Fibroblast of pulmonary artery (primary cell): ENCODE measurements at places on chromosomes 1 and 21.

DNA sequence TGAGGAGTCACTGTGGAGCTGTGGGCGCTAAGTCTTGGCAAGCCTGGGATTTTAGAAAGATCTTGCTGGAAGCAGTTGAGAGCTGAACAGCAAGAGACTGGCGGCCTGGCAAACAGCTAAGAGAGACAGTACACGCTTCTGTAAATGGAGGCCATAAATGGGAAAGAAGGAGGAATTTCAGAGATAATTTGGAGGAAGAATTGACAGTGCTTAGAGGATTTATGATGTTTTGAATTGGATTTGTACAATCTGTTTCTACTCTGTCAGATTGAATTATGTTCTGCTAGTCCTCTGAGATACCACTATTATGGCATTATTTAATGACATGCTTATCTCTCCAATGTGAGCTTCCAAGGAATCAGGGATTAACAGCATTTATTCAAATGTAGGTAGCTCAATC, 50.1 kb downstream of the ABCA4 start:
- no peak for DNase-seq

GRCh38 chr21:15204970-15205286, 140.1 kb upstream of the NRIP1 start:
- DNase-seq, result no peak

DNA sequence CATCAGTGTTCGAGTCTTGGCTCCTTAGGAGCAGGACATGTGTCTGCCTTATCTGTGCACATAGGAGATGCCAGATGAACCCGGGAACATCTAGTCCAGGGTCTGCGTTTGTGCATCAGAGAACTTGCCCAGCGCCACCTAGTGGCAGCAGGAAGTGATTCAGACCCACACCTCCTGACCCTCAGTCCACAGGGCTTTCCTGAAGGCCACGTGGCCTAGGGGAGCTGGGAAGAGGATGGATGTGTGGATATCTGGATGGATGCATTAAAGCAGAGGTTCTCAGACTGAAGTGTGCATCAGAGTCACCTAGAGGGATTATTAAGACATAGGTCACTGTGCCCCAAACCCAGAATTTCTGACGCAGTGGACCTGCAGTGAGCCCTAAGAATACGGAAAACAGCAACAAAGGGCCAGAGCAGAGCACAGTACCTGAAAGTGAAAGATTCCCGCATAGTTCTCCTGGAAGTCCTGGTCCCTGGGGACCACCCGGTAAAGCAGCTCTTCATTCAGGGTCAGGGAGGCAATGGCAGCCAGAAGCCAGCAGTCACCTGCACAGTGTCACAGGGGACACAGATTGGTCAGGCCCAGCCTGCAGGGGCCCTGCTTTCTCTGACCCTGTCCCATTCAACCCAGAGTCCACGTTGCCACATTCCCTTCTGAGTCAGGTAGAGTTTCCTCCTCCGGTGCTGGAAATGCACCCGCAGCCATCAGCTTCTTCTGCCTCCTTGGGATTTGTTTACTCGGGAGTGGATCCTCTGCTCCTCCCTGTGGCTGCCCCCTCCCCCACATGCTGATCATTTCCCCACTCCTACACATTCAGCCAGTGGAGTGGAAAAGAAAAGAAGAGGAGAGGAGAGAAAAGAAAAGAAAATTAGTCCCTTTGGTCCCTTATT, 37.0 kb downstream of the CAPN8 start:
- peak; percentile 27 for DNase-seq

- peak; percentile 33 for DNase-seq
Observed at GRCh38 chr1:21266119-21266774, 24.0 kb downstream of the ECE1 start.

- DNase-seq, result no peak
Observed at GRCh38 chr1:165313903-165314302, 42.6 kb downstream of the LMX1A start.

- peak; percentile 1 for DNase-seq
Observed at GRCh38 chr1:34500451-34500850, 254.4 kb upstream of the GJB5 start.

DNA sequence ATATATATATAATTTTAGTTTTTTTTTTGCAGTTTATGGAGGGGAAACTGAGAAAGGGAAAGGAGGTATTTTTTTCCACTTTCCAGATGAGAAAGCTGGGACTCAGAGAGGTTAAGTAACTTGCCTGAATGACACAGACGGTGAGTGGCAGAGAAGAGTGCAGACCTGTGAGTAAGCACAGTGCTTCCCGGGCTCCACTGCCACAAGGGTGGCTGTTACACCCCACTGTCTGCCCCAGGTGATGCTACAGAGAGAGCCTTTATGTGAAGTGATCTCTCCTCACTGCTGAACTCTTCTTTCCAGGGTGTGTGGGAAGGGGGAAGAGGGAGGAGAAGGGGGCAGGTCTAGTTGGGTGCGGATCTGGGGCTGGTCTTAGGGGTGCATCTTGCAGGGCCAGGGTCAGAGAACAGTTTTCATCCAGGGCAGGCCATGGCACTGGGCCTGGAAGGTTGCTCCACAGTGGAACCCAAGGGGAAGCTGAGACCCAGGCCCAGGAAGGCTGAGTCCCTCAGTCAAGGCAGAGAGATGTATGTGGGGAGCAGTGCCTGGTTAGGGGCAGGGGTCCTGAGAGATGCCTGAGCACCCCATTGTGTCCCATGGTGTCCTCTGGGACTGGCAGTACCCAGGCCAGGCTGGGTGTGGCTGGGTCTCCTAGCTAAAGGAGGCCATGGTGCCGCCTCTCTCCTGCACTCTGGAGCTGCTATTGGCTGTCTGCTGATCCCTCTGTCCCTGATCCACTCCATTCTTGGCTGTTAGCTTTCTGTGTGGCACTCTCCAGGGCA, 357.5 kb downstream of the PTPRU start:
- DNase-seq, result no peak

DNA sequence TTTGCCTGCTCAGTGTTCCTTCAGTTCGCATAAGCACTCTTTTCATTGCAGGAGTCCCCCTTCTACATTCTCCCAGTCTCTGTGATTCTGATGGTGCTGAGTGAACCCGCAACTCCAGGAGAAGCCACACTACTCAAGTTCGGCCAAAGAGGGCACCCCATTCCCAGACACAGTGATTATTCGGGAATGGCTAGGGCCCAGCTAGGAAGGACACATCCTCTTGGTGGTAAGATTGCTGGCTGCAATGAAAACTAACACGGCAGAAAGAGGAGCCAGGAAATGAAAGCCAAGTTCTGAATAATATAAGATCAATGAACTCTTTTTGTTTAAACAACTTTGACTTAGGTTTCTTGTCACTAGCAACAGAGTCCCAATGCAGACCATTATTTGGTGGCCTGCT, 14.9 kb downstream of the CREG1 start:
- peak; percentile 9 for DNase-seq

- no peak for DNase-seq
Observed at GRCh38 chr1:74790453-74790852, 57.5 kb downstream of the TYW3 start.

DNA sequence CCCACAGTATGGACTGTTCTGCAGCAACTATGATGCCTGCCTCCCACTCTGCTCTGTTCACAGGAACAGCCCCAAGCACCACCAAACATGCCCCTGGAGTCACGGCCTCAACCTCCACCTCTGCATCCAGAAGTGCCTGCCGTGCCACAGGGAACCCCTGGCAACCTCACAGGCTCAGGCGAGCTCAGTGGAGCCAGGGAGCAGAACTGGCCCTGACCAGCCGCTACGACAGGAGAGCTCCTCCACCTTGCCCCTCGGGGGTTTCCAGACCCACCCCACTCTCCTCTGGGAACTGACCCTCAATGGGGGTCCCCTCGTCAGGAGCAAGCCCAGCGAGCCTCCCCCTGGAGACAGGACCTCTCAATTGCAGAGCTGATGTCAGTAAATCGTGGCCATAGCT, 13.0 kb downstream of the MRAP start:
- DNase-seq, result no peak

GRCh38 chr21:29238053-29238966, 60.4 kb upstream of the BACH1 start:
- DNase-seq, result peak; percentile 50

- DNase-seq, result no peak
Observed at GRCh38 chr1:180781718-180782117, 131.0 kb upstream of the KIAA1614 start.

DNA sequence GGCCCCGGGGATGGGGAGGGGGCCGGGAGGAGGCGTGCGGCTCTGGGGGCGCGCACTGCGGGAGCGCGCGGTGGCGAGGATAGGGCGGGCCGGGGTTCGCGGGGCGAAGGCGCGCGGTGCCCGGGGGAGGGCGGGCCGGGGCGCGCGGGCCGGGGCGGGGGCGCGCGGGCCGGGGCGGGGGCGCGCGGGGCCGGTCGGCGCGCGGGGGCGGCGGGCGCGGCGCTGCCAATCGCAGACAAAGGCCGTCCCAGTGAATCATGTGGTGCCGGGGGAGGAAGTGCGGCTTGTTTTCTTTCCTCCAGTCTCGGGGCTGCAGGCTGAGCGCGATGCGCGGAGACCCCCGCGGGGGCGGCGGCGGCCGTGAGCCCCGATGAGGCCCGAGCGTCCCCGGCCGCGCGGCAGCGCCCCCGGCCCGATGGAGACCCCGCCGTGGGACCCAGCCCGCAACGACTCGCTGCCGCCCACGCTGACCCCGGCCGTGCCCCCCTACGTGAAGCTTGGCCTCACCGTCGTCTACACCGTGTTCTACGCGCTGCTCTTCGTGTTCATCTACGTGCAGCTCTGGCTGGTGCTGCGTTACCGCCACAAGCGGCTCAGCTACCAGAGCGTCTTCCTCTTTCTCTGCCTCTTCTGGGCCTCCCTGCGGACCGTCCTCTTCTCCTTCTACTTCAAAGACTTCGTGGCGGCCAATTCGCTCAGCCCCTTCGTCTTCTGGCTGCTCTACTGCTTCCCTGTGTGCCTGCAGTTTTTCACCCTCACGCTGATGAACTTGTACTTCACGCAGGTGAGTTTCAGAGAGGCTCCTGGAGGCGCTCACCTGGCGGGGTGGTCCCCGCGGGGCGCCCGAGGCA, at the start of gene GPR137B:
GPR137B (plus strand) TSS at position 287 of the 851 bp plus-strand sequence; CDS start at position 371, 84 bp downstream.
- peak; percentile 49 for DNase-seq

- no peak for DNase-seq
Observed at GRCh38 chr1:186884251-186884650, 55.5 kb downstream of the PLA2G4A start.

DNA sequence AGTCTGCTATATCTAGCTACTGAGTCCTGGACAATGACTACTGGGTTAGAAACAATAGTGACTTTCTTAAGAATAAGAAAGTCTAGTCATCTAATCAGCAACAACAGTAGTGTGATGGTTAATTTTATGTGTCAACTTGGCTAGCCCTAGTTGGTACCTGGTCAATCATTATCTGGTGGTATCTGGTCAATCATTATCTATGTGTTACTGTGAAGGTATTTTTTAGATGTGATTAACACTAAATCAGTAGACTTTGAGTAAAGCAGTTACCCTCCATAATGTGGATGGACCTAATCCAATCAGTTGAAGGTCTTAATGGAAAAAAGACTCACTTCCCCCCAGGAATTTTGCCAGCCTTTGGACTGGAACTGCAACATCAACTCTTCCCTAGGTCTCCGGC, 312.6 kb downstream of the SIPA1L2 start:
- no peak for DNase-seq

DNA sequence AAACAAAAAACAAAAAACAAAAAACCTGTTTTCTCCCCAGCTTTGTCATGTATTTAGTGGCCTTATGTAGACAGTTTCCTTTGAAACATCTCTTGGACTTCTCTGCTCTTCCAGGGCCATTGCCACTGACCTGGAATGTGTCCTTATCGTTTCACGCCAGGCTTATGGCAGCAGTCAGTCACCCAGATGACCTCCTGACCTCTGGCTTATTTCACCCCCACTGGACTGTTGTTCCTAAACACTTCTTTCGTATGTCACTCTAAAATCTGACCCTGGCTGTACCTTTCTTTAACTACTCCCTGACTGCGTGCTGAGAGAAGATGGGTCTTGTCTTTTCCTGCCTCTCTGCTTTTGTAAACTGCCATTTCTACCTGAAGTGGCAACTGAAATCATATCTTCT, 9.1 kb downstream of the LGALS8 start:
- no peak for DNase-seq

DNA sequence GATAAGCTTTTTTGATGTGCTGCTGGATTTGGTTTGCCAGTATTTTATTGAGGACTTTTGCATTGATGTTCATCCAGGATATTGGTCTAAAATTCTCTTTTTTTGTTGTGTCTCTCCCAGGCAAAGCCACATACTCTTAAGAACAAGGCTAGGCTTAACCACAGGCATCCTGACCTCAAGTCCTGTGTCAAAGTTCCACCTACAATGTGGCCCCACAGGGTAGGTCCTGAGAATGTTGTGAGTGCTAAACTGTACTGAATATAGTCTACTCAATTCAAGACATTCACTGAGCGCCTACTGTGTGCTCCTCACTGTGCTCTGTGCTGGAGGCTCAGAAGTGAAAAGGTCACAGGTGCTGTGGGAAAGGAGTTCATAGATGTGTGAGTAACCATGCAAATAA, 20.6 kb downstream of the DDAH1 start:
- no peak for DNase-seq

GRCh38 chr1:109535971-109536491, 3.6 kb upstream of the GPR61 start:
- no peak for DNase-seq

GRCh38 chr1:17274186-17275170, 25.6 kb downstream of the PADI3 start:
- DNase-seq, result peak; percentile 51

DNA sequence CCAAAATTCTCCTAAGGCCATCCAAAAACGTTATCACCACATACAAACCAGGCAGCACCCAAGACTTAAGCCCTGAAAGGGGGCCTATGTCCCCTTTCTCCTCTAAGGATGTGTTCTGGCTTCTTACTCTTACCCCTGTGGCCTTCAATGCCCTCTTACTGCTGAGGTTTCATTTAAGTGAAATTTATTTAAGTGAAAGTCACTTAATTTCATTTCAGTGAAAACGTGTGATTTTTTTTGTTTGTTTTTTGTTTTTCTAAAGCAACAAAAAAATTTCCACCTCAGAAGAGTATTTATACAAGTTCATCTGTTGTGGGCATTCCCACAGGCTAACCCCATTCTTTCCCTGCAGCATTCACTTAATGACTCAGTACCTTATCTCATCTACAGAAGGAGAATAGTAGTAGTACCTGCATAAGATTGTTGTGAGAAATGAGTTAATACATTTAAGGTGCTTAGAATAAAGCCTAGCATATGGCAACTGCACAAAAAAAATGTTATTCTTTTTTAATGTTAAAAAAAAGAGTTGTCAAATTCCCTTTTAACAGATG, 220.6 kb downstream of the CHRM3 start:
- no peak for DNase-seq

GRCh38 chr1:46749921-46750404, 31.0 kb upstream of the EFCAB14 start:
- peak; percentile 11 for DNase-seq

DNA sequence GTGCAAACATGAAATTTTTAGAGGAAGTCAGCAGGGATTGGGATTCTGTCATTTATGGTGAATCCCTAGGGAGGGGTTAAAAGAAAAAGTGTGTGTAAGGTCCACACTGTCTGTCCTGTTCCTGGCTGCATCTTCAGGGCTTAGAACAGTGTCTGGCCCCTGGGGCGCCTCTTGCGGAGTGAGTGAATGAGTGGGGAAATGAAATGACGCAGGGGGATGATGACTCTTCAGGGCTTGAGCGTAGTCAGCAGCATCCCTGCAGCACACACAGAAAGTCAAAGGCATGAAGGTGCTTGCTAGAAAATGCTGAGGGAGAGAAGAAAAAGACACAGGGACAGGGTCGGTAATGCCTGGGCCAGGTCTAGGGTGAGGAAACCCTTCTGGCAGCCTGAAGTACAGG, 57.8 kb downstream of the PGBD5 start:
- no peak for DNase-seq
